ENCODE measurements at places on chromosomes 3 and 15.

DNA sequence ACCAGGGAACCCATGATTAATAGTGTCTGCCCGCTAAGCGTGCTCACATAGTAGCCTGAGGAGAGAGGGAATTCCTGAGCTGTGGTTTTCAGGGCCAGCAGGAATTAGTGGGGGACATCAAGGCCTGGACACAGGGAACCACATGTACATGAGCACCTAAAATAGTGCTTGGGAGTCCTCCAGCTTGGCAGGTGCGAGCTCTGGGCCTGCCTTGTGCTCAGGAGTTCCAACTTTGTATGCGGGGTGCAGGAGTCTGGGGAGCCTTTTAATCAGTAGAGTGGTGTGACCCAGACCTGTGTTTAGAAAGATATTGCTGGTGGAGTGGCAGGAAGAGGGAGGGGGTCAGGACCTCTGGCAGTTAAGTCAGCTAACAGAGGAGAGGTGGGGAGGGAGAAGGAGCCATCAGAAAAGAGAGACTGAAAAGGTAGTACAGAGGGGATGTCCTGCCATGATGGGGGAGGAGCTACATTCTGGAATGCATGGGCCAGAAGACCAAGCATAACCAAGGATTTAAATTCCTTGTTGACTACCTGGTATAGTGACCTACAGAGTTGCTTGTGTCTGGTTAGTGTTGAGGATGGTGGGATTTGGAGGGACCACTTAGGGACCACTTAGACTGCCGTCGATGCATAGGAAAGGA is 1.9 kb downstream of the DAG1 start:
- no peak for DNase-seq

DNA sequence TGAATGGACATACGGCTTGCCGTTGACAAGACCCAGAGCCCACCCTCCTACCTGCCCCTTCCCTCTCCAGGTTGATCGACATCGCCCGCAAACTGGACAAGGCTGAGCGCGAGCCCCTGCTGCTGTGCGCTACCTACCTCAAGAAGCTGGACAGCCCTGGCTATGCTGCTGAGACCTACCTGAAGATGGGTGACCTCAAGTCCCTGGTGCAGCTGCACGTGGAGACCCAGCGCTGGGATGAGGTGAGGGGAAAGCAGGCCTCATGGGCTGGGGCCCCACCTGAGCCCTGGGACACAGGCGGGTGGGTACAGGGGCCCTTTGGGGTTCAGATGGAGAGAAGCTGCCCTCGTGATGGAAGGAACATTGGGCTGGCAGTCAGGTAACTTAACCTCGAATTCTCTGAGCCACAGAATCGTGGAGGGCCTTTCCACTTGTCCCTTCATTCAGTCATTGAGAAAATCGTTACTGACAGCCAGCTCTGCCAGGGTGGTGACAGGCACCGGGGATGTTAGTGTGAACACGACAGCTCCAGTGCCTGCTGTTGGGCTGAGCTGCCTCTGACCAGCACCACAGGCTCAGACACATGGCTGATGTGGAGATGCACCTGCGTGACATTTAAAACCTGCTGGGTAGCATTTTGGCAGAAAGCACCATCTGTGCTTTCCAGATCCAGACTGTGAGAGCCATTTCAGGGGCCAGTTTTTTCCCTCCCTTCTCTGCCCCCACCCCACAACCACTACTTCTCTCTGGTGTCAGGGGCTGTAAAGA is 25.6 kb upstream of the RHO start:
- DNase-seq, result peak; percentile 91

- DNase-seq, result no peak
Observed at GRCh38 chr3:194465920-194466570, 20.8 kb downstream of the ATP13A3 start.

GRCh38 chr3:20055020-20055775 is 15.0 kb downstream of the KAT2B start:
- DNase-seq, result no peak

DNA sequence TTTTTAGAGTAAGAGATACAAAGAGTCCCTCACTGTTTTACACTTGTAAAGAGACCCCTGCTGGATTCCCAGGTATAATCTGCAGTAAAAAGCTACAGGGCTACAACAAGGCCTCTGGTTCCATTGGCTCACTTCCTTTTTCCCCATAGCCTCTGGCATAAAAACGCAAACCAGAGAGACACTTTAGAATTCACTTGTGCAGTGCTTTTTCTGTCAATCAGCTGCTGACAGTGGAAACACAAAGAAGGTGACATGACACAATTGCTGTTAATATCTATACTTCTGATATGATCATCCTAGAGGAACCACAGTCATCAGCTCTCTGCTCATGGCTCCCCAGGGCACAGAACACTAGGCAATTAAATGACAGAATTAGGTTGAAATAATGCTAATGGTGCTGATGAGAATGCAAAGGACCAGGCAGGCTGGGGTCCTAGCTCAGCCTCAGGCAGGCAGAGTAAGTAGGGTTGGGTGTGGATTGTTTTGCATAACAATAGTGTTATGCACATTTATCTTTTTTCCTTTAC is 667.9 kb upstream of the CFAP20DC start:
- no peak for DNase-seq

GRCh38 chr15:43463507-43463906 is 29.4 kb downstream of the TP53BP1 start:
- DNase-seq, result no peak

- no peak for DNase-seq
Observed at GRCh38 chr3:141960731-141961130, 84.3 kb downstream of the ATP1B3 start.

DNA sequence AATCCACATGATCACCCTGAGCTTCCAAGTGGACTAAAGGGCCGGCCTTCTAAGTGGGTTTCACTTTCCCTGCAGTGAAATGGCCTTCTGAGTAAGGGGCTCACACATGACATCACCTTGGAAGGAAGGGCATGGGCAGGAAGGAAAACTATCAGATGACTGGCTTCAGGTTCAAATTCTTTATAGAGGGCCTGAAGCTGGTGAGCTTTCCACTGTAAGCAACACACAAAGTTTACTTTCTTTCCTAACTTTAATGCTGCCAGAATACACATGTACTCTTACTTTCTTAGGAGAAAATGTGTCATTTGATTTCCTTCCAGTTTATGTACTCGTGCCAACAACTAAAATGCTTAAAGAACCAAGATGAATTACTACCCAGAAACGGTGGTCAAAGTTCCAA is 475.6 kb downstream of the FOXP1 start:
- DNase-seq, result no peak

- no peak for DNase-seq
Observed at GRCh38 chr3:49158103-49158709, 7.9 kb downstream of the CCDC71 start.

DNA sequence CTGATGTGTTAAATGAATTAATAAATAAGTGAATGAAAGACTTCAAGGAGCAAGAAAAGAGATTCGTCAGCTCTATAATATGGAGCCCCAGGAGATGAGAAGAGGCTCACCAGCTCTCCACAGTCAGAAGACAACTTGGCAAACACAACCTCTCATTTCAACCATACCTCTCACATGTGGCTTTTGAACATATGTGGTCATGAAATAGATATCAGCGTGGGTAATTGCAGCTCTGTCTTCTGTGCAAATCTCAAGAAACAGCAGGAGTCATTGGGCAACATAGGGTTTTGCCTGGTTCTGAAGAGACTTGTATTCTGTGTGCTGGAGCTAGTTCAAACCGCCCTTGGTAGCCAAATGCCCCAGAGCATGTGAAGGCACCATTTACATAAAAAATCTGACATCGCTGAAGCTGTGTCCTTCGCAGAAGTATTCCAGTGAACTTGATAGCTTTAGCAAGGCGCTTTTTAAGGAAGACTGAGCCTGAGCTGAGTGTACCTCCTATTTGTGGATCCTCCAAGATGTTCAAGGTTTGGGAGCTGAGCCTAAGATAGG is 8.4 kb downstream of the CX3CR1 start:
- DNase-seq, result no peak

GRCh38 chr3:95302044-95302443 is 1239.2 kb downstream of the NSUN3 start:
- DNase-seq, result no peak

- no peak for DNase-seq
Observed at GRCh38 chr3:149688122-149688757, 30.4 kb upstream of the WWTR1 start.

DNA sequence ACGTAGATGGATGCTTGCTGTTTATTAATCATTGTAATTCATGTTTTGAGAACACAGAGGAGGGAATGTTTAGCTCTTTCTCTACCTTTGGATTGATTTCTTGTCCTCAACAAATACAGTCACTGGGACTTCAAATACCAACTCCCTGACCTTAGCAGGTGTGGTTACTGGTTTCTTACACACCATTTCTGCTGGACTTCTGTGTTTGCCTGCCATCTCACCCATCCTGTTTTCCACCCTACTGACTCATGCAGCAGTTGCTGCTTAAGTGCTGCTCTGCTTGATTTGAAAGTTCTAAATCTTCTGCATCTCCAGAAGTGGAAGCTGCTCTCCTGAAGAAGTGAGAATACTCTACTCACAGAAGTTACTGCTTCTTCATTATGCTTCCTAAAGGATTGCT is 170.3 kb downstream of the ZPLD1 start:
- DNase-seq, result no peak

- DNase-seq, result no peak
Observed at GRCh38 chr3:64971602-64972001, 283.8 kb upstream of the ADAMTS9 start.

DNA sequence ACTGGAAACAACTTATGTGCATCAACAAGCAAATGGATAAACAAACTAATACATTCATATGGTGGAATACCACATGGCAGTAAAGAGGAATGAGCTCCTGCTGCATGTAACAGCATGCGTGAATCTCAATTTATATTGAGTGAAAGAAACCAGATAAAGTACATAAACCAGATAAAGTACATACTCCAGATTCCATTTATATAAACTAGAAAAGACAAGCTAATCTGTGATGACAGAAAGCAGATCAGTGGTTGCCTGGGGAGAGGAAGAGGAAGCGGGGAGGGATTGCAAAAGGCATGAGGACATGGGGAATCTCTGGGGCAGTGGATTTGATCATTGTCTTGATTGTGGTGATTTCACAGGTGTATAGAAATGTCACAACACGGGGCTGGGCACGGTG is 34.2 kb downstream of the LIMD1 start:
- DNase-seq, result no peak

GRCh38 chr3:156395961-156396710 is 158.8 kb downstream of the SSR3 start:
- DNase-seq, result no peak

DNA sequence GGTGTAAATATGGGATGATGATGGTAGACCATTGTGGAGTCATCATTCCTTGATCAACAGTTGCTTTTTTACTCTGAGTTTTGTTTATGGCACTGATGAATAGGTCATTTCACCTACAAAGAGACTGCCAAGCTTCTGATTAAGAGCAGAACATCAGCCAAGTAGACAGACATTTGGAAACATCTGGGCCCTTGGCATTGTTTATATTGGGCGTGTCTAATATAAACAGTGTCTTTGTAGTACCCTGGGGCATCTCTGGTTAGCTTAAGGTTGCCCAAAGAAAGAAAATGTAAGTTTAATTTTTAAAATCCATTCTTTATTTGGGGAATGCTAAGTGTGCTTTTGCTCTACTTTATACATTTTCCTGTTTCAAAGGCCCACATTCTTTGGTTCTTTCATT is 377.0 kb downstream of the FEZF2 start:
- no peak for DNase-seq

DNA sequence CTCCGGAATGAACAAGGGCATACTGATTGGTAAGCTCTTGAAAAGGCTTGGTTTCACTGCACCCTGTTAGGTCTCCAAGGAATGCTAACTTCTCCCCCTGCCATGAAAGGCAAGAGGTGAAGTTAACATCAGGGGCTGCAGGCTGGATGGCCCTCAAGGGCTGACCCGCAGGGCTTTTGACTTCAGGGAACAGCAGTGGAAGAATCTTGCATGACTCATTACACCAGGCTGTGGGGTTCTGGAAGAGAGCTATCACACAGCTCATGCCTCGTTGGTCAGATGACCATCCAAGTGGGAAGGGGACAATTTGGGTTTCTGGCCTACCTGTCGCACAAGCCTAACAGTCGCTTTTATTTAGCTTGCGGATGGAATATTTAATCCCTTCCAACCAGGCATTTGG is 23.6 kb upstream of the ATG7 start:
- DNase-seq, result no peak

DNA sequence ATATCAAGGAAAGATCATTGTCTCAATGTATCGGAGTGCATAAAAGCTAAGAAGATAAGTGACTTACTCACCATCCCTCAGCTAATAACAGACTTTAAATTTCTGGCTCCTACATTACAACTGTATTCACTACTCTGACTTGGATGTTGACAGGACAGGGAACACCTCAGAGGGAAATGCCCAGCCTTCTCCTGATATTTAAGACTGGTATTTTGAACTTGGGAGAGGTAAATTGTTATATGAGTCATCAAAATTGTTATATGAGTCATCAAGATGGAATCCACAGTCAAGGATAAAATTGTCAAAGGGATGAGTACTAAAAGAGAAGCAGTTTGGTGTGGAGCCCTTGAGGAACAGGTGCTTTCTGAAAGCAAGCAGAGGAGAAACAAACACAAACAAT is 961.4 kb downstream of the VGLL3 start:
- DNase-seq, result no peak

- no peak for DNase-seq
Observed at GRCh38 chr3:2579206-2579605, 480.5 kb downstream of the CNTN4 start.

- DNase-seq, result no peak
Observed at GRCh38 chr15:50641318-50641717, 45.3 kb downstream of the TRPM7 start.

GRCh38 chr3:194671511-194671899 is 486 bp downstream of the LSG1 start:
- peak; percentile 47 for DNase-seq

GRCh38 chr15:62469874-62470688 is 305.0 kb upstream of the C2CD4B start:
- DNase-seq, result no peak

DNA sequence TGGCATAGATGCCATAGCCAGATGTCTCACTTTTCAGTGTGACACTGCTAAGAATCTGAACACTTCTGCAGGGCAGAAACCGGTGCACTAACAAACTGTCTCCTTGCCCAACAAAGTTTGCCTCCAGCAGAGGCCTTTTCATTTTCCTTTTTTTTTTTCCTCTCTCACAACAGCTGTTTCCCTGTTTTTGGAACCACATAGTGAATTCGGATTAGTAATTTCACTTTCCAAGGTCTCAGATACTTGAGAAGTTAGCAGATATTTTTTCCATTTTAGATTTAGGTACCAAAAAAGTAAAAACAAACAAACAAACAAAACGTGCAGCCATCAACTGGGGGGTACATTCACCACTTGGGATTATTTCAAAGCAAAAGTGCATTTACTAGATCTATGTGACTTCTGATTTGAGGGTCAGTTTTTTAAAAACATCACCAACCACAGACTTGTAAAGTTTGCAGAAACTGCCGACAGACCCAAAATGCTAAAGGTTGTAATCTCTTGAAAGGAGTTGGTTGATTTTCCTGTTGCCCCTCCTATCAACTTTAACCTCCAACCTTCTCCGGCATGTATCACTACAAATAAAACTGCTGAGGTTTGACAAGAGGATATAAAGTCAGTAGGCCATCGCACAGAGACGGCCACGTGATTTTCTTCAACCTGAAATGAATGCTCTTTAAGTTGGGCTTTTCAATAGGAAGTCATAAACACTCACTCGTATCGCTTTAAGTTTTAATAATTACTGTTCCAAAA is 169.1 kb downstream of the CDIN1 start:
- DNase-seq, result no peak
